ENCODE measurements at places on chromosomes 7 and 10.

- DNase-seq = no peak
Observed at GRCh38 chr7:143492043-143492471, 14.4 kb downstream of the TAS2R41 start.

DNA sequence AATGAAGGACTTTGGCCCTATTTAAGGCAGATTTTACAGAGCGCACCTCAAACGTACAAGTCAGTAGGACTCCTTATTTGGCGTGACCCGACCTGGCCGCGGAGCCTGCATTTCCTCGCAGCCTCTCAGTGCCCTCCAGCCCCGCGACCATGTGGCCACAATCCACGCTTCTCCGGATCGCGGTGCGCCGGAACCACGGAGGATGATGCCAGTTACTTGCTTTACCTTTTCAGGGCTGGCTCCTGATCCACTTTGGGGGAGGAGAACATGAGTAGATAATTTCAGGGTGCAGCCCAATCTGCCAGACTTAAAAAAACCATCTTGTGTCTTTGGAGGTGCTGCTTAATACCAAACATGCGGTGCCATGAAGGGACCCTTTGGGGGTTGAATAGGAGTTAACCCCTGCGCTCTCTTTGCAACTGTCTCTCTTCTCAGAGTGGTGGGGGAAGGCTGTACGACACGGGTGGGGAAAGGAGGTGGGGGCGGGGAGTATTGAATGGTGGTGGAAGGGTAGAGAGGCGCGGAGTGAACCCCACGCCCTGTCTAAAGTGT lies 1.5 kb downstream of the FRAT1 start:
- DNase-seq = no peak

DNA sequence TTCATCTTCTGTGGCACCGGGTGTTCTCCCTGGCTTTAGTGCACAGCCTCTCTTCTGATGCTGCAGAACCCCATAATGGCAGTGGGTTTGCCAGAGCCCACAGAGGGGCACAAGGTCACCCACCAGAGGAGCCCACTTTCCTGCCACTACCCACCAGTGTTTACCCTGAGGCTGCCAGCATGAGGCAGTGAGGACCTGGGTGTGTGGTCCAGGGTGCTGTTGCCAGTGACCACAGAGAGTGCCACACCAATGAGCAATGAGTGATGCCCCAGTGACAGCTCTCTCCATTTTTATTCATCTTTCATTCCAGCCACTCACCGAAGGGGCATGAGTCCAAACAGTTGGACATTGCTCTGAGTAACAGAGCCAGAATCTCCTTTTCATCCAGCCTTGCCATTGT lies 34.8 kb downstream of the MTURN start:
- no peak for DNase-seq

- DNase-seq = no peak
Observed at GRCh38 chr10:124493214-124493882, 31.7 kb downstream of the LHPP start.

DNA sequence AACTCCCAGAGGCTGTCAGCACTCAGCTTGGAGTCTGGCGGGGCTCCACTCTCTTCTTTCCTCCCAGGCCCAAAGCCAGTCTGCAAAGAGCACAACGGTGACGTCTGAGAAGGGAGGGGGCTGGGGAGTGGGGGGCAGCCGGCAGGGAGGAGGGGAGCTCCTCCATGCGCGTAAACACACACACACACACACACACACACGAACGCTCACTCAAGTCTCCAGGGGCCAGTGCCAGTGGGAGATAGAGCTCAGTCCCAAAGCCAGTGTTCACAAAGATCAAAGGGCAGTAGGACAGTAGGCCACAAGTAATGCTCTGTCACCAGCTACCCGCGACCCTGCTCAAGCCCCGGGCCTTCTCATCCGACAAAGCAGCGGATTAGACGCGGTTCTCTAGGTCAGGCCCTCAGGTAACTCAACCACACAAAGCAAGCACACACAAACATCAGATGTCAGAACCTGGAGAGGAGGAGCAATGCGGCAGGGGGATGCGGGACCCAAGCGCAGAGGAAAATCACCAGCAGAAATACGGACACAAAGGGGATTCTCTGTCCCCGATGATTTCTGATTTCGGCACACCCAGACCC lies 19.9 kb downstream of the TCAF1 start:
- DNase-seq = no peak

- no peak for DNase-seq
Observed at GRCh38 chr10:100790761-100791208, 45.4 kb downstream of the PAX2 start.

- DNase-seq = peak; percentile 23
Observed at GRCh38 chr7:33685981-33686683, 219.2 kb upstream of the BMPER start.

- no peak for DNase-seq
Observed at GRCh38 chr10:121577568-121577967, 20.7 kb downstream of the FGFR2 start.

GRCh38 chr7:157930926-157931466 lies 594.2 kb downstream of the DNAJB6 start:
- no peak for DNase-seq

GRCh38 chr7:134892963-134893362 lies 93.3 kb upstream of the AGBL3 start:
- DNase-seq = no peak

- no peak for DNase-seq
Observed at GRCh38 chr7:158406801-158407200, 180.8 kb downstream of the PTPRN2 start.

DNA sequence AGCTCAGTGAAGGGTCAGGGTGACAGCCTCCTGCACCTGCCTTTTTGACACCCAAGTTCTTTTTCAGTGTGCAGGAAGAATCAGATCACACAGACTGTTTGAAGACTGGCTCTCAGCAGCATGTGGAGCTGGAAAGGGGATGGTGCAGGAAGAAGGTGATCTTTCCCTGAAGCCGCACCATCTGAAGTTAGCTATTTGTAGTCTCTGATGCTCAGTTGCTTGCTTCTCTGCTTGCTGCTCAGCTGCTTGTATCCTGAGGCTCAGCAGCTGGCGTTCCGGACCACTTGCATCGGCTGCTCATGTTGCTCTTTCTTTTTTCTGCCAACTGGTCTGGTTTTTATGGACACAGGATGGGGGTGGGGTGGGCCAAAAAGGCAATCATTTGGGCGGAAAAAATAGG lies 15.8 kb upstream of the DNMBP start:
- DNase-seq = no peak

GRCh38 chr7:30697719-30698460 lies 15.6 kb upstream of the CRHR2 start:
- no peak for DNase-seq

DNA sequence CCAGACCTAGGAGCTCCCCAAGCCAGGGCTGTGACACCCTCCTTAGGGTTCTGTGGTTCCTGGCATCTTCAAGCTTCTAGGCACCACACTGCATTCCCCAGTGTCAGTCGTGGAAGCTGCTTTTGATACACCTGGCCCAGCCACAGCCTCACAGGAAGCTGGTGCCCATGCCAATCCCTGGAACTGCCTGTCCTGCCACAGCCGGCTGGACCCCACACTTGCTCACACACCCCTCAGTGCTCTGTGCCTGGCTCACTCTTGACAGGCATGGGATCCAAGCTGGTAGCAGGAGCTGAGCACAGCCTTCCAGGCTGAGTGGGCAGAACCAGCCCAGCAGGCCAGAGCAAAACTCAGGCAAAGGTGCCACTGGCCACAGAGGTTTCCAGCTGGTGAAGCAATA lies 21.8 kb downstream of the LRRC72 start:
- no peak for DNase-seq

DNA sequence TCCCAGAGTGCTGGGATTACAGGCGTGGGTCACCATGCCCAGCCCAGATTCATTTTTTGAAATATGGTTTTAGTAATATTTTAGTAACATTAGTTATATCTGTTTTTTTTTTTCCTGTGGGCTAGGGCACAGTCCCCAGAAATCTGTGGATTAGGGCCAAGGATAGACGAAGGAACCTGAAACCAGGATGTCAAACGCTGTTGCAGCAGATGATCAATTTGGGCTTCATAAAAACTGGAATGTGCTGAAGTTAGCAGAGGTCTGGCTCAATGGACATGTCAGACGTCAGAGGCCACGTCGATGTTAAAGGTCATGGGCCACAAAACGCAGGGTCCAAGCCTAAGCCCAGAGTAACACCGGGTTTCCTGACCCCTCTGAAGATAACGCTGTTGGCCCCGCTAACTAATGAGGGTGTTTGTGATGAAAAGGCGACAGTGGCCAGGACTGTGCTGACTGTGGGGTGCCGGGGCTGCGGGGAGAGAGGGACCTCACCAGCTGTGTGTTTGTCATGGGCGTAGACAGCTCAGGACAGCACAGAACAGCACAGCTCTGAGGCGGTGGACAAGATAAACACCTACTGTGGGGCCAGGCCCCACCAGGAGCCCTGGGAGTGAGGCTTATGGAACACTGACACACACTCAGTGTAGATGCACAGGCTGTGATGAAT lies 23.8 kb upstream of the GTPBP4 start:
- no peak for DNase-seq

DNA sequence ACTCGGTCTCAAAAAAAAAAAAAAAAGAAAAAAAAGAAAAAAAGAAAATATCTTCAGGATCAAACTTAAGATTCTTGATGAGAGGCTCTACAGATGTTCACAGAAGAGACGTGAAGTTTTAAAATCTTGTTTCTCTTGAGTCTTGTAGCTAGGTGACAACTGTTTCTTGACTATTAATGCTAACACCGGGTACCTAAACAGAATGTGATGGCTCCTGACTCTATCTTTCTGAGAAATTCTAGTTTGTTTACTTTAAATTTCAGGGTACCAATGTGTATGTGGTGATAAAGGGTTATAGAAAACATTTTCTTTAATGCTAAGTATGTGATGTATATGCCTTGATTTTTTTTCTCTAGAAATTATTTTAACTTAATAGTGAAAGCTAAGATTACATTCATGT lies 61.0 kb downstream of the DAGLB start:
- DNase-seq = no peak

GRCh38 chr10:70820976-70821750 lies 5.4 kb downstream of the SGPL1 start:
- no peak for DNase-seq

DNA sequence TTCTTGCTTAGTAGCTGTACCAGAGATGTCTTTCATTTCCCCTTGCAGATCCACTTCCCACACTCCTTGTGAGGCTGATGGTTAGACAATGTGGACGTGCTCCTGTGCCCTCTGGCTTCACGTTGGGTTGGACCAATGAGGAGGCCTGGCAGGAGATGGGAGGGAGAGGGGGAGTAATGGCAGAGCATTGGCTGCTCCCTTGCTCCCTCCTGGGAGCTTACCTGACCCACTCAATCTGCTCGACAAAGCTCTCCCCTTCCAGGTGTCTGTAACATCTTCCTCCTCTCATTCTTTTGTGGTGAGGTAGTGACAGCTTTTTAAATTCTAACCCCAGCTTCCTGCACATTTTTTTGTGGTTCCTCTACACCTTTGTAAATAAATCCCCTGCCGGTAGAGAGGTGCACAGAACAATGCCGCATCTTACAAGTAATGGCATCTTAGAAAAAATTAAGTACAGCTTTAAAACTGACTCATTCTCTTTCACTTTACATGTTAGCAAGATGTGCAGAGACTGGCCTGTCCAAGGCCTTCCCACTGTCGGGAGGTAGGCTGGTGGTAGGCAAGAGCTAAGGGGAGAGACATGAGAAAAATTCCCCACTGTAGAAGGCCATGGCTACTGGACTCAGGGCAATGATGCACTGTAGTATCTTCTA lies 134.3 kb downstream of the HTR7 start:
- DNase-seq = no peak

DNA sequence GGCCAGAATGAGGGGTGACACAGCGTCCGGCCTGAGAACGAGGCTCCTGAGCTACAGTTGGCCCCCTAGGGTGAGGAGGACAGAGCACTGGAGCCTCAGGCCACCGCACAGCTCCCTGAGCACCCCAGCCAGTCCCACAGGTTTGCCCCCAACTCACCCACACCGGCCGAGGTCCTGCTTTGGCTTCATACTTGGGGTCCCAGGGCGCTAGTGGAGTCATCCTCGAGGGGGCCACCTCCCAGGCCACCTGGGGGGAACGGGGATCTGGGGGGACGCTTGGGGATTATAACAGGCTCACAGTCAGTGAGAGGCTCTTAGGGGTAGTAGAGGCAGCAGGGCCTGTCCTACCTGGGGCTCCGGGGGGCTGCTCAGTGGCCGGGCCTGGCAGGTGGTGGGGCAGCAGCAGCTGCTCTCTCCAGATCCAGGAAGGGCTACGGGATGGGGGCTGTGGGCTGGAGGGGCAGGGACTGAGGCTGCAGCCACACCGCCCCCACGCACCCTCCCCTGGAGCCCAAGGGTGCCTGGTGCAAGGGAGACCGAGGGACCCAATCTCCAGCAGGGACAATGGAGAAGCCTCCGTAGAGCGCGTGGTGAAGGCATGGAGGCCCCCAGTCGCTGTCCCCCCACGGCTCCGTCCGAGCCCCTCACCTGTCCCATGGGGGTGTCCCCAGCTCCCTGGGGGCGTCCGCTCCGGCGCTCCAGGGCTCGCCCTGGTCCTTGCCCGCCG lies 588 bp downstream of the SAP25 start:
- DNase-seq = no peak

DNA sequence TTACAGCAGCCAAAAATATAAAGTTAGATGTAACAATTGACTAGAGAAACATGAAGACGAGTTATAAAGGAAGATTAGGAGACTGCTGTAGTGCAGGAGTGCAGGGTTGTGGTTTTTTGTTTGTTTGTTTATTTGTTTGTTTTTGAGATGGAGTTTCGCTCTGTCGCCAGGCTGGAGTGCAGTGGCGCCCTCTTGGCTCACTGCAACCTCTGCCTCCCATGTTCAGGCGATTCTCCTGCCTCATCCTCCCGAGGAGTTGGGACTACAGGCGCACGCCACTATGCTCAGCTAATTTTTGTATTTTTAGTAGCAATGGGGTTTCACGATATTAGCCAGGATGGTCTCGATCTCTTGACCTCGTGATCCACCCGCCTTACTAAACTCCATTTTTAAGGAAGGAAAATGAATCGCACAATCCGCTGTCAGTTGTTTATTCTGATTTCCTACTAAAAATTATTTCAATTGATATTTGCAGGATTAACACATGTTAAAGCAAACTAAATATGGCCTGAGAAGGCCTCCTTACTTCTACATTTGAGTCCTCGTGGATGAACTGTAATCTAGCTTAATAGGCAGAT lies 233.3 kb downstream of the NSUN6 start:
- DNase-seq = no peak

GRCh38 chr7:16098585-16099179 lies 322.7 kb downstream of the CRPPA start:
- peak; percentile 27 for DNase-seq

GRCh38 chr7:90933041-90933440 lies 331.2 kb upstream of the FZD1 start:
- no peak for DNase-seq

Data from NAMALWA (cell line).